ENCODE measurements at places on chromosomes 6 and 20.

GRCh38 chr20:63553933-63554290, at the start of gene FNDC11:
Gene FNDC11, plus strand, starts transcription at chr20:63554159. Its CDS starts 1,505 bp downstream, at chr20:63555664.
- no peak for DNase-seq

- no peak for DNase-seq
Measured at GRCh38 chr6:6635869-6636268, 47.3 kb downstream of the LY86 start.

GRCh38 chr6:128230267-128230989, 290.0 kb downstream of the PTPRK start:
- DNase-seq = no peak

- DNase-seq = no peak
Measured at GRCh38 chr6:30196376-30196775, 16.8 kb downstream of the TRIM26 start.

- DNase-seq = no peak
Measured at GRCh38 chr6:129243377-129243776, 360.4 kb downstream of the LAMA2 start.

Measured in activated T-cell treated with anti-CD3 and anti-CD28 coated beads, Interleukin-2, amount 50 U/mL, for 24 hours (primary cell).